ENCODE measurements at places on chromosomes 1 and 21.

DNA sequence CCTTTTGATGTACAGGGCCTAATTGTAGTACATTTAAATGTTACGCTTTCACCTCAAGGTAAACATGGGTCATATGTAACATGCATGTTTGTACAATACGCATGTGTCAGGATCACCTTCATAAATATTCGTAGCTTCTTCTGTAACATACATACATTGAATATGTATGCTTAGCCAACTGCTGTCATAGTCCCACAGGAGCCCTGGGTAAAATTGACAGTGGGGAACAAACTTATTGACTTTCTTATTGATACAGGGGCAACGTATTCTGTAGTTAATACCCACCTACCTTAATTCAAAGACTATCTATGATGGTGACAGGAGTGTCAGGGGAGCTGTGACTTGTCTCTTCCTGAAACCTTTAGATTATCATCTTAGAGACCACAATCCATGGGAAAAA, 3.7 kb upstream of the REN start:
- no peak for DNase-seq

DNA sequence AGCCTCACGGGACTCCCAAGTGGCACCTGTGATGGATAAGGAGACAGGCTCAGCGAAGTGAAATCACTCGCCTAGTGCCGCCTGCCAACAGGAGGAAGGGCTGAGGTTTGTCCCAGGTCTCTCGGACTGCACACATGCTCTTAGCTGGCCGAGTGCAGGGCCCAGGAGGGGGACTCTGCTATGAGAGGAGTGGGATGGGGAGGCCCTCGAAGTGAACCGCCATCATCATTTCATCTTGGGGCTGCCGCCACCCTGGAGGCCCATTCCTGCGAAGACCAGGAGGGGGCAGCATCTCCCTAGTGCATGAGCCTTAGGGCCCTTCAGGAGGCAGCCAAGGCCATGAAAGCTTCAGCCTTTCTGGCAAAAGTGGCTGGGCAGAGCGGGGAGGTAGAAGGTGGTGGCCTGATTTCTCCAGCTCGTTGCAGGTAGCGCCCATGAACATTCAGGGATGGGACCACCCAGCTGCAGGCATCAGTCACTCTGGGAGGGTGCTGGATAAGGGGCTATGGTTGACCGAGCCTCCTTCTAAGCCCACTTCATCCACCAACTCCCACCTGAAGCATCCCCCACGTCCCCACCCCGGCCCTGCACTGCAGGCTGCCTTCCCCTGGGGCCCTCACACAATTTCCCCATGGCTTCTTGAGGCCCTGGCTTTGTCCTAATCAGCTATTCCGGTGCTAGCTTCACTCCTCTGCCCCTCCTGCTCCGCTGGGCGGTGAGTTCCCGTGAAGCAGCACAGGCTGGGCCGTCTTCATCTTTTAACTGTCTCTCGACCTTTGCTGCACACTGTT, 17.2 kb upstream of the RASSF5 start:
- peak; percentile 68 for DNase-seq

DNA sequence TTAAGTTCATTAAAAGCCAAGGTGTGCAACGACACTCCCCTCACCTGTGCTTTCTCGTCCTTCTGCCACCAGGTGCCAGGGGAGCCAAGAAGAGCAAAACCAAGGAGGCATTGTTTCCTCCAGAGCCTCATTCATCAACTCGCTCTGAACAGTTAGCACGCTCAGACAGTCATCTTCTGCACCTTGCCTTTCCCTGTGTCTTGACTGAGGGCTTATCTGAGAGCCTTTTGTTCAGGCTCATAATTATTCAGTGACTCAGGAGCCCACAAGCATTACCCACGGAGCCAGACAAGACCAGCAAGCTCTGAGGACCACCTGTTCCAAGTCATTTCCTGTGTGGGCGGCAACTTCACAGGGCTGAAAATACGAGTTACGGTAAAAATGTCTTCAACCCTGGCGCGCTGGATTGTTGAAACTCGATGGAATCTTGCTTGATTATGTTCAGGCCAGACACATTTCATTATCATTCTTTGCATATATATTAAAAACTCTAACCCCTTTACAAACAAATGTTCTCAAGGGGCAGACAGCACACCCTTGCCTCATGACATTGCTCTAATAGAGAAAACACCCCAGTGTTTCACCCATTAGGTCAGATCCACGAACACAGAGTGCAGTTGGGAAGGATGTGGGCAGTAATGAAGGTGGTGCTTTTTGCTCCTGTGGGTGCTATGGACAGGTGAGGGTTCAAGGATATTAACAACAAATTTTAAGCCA, 89.7 kb upstream of the RUNX1 start:
- no peak for DNase-seq

DNA sequence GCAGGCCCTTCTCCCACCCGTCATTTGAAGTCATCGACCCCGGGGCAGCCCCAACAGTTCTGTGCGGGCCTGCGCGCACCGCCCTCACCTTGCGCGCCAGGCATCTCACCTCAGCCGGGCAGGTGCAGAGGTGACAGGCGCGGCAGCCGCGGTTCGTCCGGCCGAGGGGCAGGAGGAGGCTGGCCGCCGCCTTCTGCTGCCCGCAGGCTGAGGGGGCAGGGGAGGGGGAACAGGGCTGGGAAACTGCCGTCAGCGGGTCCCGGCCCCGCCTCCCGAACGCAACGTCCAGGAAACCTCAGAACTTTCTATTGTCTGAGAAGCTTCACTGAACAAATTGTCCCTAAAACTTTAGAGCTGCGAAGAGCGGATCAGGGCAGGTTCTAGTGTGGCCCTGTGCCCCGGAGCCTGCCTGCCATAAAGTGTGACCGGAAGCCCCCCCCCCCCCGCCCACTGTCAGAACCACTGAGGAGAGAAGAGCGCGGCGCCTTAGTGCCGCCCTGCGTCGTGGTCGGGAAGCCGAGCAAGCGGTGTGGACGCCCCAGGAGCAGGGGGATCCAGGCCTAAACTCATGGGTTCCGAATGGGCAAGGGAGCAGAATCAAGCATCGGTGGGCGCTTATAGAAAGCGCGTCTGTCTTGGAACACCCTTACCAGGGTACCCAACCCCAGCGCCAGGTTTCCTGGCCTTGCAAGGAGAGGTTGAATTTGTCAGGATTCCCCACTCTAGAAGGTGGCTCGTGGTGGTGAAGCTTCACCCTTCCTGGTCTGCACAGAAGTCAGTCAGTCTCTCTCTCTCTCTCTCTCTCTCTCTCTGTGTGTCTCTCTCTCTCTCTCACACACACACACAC, 13.3 kb upstream of the TBX15 start:
- no peak for DNase-seq

DNA sequence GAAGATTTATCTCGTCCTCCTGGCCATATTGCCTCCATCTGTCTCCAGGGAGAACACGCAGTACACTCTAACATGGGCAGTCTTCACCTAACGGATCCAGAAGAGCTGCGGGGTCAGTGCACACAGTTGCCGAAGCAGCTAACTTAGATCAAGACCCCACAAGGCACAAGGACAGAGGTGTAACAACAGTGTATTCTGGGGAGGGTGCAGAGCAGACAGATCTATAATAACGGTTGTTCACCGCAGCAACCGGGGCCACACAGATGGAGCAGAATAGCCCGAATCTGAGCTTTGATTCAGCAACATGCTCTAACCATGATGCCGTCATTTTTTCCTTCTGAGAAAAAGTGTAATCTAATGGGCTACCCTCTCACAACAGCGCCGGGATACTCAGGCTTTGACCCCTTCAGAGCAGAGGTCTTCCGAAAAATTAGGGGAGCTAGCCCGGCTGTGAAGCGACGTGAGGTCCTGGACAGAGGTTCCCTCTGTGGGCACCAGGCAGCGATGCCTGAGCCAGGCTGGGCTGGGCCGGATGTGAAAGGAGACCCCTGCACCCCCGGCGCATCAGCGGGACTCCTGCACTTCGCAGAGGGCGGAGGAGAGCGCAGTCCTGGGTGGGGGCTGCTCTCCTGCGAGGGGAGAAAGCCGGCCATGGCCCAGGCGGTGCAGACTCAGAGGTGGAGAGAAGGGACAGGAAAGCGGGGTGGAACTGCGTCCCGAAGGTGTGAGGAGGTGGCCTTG, 57.5 kb downstream of the BCL9 start:
- DNase-seq: peak; percentile 24

- DNase-seq: no peak
These were observed 21.5 kb upstream of the ARHGAP29 start for GRCh38 chr1:94258873-94259331.

DNA sequence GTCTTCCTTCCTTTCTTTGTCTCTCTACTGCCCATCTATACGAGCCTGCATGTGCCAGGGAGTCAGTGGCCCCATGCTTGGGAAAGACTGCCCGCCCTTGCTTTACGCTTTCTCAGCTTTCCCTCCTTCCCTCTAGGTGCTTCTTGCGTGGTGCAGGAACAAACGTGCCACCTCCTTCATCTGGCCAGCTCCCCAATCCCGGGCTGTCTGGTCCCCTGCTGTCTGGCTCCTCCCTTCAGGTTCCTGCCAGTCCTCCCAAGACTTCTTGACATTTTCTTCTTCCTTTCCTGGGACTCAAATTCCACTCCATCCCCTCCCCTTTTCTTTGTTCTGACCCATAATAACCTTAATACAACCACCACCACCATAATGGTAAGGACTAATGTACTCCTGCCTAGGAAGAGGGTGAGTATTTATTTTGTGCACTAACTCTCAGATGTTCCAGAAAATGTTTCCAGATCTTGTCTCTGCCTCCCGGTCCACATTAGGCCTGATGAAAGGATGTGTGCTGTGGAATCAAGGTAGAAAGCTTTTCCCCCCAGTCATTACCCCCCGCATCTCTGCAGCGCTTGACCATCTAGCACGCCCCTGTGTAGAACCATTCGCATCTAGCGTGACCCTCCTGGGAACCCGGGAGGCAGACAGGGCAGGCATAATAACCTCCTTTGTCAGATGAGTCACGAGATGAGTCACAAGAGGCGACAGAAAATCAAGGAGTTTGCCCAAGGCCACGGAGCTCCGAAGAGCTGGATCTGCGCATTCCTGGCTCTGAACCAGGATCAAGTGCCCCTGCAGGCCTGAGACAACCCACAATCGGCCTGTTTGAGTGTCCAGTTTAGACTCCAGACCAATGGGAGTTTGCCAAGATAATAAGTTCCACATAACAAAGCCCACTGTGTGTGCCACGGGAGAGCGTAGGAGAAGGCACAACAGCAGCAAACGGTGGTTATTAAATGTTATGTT, 60.1 kb upstream of the NEK2 start:
- no peak for DNase-seq

- no peak for DNase-seq
These were observed 1.1 kb downstream of the BSDC1 start for GRCh38 chr1:32393136-32393535.

DNA sequence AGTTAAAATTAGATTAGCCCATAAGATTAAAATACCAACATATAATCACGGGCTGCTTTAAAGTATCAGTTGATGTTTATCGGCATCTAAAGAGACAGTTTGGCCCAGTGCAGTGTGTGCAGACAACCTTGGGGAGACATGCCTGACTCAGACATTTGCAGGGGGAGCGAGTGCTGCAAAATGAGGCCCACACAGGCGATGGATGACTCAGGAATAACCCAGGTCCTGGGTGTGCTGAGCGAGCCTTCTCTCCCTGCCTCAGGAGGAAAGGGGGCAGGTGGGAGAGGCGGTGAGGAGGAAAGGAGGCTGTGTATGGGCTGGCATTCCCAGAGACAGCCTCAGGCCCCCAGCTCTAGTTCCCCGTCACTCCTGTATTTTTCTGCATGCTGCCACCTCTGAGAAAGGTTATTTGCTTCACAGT, 9.0 kb downstream of the SLC9A1 start:
- no peak for DNase-seq

Measured in NCI-H1694 treated with DMSO at 0.1 percent for 48 hours (cell line).